ENCODE measurements at places on chromosomes 7 and 10.

GRCh38 chr10:95193944-95194343 lies at the start of gene ACSM6:
Gene ACSM6, plus strand, starts transcription at chr10:95194238. Its CDS starts 248 bp downstream, at chr10:95194486.
- no peak for DNase-seq

GRCh38 chr10:17792991-17793390 lies 16.2 kb upstream of the MRC1 start:
- no peak for DNase-seq

DNA sequence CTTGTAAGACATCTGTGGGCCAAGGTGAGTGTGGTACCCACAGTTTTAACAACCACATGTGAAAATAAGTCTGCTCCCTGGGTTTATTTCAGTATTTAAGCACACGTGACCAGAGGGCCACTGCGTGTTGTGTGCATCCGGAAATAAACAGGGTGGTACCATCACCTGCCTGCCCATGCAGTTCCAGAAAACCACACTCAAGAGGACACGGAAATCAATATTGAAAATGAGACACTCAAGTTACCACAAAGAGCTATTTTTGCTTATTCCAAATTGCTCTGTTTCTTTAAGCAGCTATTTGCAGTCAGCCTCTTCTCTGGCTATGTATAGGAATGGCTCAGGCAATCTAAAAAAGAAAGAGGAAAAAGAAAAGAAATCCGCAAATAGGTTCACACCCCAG lies 71.8 kb upstream of the LOXL4 start:
- no peak for DNase-seq

- no peak for DNase-seq
These were observed 1072.9 kb downstream of the REEP3 start for GRCh38 chr10:64594072-64594471.

- no peak for DNase-seq
These were observed 5.5 kb downstream of the ZNF503 start for GRCh38 chr10:75395932-75396630.

- DNase-seq = no peak
These were observed 37.7 kb upstream of the INSIG1 start for GRCh38 chr7:155259866-155260497.

DNA sequence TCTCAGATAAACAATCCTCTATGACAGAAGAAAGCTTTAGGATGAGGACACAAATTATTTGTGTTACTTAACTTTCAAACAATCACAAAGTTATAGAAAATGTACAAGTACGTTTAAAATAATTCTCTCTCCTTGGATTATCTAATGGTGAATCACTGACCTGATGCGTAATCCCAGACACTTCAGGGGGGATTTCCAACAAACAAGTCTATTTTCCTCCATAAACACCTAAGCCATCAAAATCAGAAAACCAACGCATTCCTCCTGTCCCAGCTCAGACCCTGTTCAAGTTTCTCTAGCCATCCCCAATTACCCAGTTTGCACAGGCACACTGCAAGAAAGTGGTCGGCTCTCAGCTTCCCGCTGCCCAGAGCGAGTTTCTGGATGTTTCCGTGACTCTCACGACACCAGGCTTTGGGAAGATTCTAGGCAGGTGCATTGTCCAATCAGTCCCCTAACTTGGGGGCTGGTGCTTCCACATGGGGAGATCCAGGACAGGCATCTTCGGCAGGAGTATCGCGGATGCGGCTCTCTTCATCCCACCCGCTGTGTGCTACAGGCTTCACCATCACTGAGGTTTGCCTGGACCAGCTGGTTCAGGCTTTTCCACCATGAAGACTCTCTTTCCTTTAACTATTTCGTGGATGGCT lies 200.0 kb downstream of the ZMYND11 start:
- DNase-seq = no peak

DNA sequence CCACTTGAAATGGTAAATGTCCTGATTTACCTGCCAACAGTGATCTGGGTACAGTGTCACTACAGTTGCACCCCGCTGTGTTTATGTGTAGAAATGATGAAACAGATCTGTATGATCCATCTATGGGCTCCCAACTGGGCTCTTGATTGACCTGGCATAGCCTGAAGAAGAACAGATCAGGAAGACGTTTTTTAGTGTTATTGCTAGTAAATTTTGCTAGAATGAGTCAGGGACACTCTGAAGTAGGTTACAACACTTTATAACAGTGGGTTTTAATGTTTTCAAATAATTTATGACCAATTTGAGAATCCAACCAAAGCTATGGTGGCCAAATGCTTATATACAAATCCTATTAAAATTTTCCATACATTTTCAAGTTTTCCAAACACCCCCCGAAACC lies 110.3 kb downstream of the DKK1 start:
- no peak for DNase-seq

DNA sequence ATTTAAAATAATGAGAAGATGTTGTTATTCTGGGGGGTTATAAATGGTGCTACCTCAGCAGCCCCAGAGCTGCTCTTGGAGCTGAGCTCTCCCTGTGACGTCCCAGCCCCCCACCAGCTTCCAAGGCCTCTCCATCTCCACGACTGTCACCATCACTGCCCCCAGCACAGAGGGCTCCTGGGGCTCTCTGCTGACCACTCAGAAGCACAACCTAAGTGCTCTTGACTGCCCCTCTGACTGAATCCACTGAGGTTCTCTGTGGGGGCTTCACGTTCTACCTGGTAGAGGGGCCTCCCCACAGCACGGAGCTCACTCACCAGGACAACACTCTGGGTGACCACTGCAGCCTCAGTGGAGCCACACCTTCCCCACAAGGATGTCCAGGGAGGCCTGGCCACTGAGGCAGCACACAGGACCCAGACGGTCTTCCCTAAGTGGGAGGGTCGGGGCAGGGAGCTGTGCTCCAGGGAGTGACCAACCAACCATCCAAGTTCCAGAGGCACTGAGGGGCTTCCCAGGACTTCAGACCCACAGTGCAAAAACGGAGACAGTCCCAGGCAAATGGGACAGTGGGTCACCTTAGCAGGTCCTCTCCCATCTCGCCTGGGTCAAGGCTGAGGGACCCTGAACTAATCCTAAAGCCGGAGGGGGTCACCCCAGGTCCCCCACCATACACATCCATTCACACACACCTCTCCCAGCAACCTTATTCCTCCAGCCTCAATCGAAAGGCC lies 121.0 kb upstream of the PPP2R2D start:
- no peak for DNase-seq

DNA sequence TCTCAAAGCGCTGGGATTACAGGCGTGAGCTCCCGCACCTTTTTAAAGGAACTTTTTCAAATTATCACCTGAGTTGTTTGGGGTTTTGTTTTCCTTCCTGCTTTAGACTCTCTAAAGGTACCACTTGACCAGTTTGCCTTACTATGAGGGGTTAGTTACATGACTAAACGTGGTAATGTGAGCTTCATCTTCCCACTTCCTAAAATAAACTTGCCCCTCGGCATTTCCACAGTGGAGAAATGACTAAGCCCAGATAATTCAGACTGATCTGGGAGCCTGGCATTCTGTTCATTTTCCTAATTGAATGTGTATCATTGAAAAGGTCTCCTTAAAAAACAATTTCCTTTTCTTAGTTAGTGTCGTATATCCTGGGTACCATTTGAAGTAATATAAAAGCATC lies 163.4 kb downstream of the PLXDC2 start:
- DNase-seq = no peak

- no peak for DNase-seq
These were observed 58.7 kb upstream of the ANTXRL start for GRCh38 chr10:46227936-46228562.

DNA sequence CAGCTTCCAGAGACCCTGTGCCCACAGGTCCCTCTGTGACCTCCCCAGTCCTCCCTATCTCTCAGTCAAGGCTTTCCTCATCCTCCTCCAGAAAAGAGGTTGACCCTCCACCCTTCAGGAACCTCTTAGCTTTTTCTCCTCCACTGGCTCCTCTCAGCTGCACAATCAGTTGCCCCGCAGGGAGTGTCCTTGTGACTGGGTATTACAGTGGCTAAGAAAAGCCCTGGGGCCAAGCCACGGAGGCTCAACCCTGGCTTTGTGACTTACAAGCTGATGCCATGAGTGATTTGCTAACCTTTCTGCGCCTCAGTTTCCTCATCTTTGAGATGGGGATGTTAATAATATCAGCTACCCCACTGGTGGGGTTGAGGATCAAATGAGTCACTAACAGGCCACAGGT lies 66.4 kb upstream of the ZMIZ1 start:
- DNase-seq = no peak

- no peak for DNase-seq
These were observed 191.1 kb upstream of the SLC26A5 start for GRCh38 chr7:103637094-103637493.

Data from stimulated activated CD8-positive, alpha-beta memory T cell treated with anti-CD3 and anti-CD28 coated beads, Interleukin-2, amount 100 ng/mL, for 48 hours (primary cell).